ENCODE measurements at places on chromosomes 7 and 10.

DNA sequence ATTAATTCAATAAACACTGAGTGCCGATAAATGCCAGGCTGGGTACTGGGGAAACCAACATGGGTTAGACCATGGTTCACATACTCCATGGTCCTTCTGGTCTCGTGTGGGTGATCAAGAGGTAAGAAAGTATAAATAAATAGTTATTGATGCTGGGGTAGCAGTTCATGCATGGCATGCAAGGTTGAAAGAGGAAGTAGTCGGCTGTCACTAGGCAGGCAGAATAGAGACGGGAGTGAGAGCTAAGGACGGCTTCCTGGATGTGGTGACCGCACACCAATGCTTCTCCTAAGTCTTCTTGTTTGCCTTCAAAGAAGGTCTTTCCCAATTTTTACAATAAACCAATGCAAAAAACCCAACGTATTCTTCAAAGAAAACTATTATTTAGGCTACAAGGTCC lies 208.6 kb downstream of the ADAM12 start:
- DNase-seq = no peak

GRCh38 chr10:73366381-73367298 lies 8.0 kb upstream of the CFAP70 start:
- no peak for DNase-seq

- no peak for DNase-seq
Measured at GRCh38 chr7:135257790-135258189, 24.2 kb downstream of the STRA8 start.

DNA sequence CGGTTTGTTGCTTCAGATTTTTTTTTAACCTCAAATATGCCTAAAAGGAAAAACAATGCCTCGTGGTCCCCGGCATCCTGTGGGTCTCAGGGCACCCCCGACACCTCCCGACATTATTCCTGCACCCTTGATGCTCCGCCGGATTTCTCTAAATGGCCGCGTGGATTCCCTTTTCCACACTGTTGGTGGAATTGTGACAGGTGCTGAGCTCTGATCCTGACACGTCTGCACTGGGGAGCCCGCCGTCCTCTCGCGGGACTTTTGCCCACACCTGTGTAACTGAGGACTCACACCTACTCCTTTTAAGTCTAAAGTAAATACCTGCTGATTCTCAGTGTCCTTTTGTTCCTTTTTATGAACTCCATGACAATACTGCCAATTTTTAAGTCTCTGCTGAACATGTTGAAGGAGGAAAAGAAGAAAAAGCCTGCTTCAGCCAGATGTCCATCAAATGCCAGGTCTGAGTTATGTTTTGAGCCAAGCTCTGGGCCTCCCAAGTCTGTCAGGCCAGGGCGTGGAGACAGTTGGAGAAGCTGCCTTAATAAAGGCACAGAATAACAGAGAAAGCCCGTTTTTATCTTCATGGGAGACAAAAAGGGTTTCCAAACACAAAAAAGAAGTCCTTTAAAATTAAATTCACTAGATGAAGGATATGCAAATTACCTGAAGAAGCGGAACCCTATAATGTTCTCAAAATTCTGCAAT lies 568.2 kb downstream of the DNAJB6 start:
- no peak for DNase-seq

GRCh38 chr10:111137007-111137406 lies 60.2 kb downstream of the ADRA2A start:
- no peak for DNase-seq

GRCh38 chr7:87111877-87112276 lies 40.4 kb upstream of the DMTF1 start:
- DNase-seq = no peak

DNA sequence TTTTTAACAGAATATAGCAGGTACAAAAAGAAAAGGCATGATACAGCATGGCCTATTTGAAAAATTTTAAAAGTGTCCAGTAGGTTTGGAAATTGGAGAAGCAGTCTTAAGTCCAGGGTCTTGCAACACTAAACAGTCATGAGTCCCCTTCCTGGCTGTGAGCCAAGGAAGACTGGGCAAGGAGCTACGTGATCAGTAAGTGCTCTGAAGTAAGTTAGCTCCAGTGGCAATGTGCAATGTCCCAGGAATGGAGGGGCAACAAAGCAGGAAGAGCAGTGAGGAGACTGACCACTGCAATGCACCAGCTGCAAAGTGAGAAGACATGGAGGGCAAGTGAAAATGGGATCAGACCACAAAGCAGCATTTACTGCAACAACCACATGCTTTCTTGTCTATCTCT lies 72.9 kb upstream of the GRID1 start:
- DNase-seq = no peak

GRCh38 chr7:112116894-112117293 lies 89.3 kb downstream of the DOCK4 start:
- DNase-seq = no peak

- no peak for DNase-seq
Measured at GRCh38 chr7:54811041-54811845, 52.2 kb upstream of the SEC61G start.

DNA sequence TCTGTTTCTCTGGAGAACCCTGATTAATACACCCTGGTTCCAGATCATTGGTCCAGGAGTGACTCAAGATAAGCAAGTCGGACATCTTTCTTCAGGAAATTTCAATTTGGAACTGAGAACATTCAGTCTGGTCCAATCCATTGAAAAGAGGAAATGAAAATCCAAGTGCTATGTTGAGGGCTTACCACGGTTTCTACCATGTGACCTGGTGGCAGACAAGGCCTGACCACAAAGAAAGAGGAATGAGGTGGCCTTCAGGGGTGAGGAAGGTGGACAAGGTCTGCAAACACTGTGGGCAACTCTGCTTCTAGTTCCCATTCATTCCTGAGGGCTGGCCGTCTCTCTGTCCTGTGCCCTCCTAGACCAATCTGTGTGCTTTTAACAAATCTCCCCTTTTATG lies 149.2 kb upstream of the GHITM start:
- DNase-seq = no peak

DNA sequence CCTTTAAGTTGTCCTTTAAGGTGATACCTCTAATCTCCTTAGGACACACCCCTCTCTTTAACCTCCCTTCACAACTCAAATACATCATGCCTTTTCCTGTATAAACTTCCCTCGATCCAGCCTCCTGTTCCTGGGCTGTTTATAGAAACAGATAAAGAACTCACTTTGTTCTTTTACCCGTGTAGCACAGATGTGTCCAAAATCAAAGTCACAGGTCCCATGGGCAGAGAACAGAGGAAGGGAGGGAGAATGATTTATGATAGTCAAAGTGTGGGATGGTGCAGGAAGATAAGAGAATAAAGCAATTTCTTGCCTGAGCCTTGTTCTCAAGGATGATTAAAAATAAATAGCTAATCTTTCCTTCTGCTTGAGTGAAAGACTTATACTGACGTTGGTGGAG lies 50.3 kb upstream of the CABCOCO1 start:
- DNase-seq = no peak

GRCh38 chr7:120337308-120337907 lies 64.4 kb downstream of the KCND2 start:
- no peak for DNase-seq

DNA sequence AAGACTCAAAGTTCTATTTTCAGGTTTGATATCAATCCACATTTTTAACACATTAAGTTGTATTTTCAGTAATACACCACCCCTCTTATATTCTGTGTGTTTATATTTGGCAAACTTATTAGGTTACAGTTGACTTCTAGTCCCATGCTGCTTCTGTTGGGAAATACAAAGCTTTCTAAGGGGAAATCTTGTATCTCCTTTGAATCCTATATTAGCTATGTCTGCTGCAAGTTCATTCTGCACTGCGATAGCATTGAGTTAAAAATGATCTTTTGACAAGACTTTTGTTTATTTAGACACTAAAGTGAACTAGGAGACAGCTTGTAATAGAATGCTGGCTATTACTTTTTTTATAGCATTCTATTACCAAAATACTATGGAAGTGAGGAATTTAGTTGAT lies 625.1 kb upstream of the ANKRD30A start:
- no peak for DNase-seq

DNA sequence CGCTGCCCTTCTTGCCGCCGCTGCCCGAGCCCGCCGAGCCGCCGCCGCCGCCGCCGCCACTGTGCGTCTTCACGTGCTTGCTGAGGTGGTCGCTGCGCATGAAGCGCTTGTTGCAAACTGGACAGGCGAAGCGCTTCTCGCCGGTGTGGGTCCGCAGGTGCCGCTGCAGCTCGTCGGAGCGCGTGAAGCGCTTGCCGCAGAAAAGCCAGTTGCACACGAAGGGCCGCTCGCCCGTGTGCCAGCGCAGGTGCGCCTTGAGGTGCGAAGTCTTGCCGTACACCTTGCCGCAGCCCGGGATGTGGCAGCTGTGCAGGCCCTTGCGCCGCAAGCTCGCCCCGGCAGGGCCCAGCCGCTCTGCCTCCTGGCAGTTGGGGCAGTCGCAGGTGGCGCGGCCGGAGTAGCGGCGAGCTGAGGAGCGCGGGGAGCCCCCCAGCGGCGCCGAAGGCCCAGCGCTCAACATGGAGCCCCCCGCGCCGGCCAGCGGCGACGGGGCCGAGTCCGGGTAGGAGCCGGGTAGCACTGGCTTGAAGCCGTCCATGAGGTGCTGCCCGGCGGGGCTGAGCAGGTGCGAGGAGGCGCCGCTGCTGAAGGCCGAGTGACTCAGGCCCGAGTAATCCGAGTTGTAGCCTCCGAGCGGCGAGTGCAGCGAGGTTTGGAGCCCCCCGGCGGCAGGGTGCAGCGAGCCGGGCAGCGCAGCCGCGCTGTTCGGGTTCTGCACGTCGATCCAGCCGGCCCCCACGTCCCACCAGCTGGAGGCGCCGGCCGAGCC lies 2.1 kb downstream of the SP8 start:
- no peak for DNase-seq

DNA sequence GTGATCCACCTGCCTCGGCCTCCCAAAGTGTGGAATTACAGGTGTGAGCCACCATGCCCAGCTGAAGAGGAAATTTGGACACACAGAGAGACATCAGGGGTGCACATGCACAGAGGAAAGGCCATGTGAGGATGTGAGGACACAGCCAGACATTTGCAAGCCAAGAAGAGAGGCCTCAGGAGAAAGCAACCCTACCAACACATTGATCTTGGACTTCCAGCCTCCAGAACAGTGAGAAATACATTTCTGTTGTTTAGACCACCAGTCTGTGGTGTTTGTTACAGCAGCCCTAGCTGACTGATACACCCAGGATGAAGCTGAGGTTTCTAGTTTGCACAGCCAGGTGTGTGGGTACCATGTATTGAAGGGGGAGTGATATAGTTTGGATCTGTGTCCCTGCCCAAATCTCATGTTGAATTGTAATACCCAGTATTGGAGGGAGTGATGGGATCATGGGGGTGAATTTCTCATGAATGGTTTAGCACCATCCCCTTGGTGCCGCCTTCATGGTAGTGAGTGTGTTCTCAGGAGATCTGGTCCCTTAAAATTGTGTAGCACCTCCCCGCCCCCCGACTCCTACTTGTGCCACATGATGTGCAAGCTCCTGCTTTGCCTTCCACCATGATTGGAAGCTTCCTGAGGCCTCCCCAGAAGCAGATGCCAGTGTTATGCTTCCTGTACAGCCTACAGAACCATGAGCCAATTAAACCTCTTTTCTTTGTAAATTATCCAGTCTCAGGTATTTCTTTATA lies 64.7 kb upstream of the DUSP5 start:
- DNase-seq = no peak
